ENCODE measurements at places on chromosomes 5 and 9.

DNA sequence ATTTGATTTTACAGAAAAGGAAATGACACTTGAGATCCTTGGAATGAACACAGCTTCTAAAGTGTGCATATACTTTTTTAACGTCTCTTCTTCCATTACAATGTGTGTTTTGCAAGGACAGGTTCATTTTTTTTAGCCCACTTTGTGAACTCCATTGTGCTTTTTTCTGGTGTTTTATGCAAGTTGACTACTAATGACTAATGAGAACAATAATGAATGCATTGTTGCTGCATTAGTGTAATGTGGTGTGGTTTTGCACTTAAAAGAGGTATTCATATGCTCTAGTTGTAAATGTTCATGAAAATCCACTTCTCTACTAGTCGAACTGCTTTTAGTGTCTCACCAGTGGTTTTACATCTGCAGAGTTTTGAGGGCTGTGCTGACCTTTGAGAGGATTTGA lies 93.6 kb downstream of the UHRF2 start:
- DNase-seq: no peak

GRCh38 chr5:109792613-109793012 lies 102.9 kb downstream of the MAN2A1 start:
- no peak for DNase-seq

DNA sequence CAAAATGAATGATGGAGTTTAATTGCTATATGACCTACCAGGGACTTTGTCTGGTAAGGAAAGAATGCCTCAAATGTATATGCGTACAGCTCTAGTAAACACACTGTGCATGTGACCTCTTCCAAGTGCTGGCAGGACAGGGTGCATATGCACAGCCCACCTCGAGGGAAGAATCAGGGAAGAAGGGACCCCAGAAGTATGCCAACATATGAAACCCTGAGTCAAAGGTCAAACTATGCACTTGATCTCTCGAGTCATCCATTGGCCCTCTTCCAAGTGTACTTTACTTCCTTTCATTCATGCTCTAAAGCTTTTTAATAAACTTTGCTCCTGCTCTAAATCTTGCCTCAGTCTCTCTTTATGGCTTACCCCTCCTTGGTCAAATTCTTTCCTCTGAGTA lies 804.6 kb upstream of the COX7C start:
- no peak for DNase-seq

DNA sequence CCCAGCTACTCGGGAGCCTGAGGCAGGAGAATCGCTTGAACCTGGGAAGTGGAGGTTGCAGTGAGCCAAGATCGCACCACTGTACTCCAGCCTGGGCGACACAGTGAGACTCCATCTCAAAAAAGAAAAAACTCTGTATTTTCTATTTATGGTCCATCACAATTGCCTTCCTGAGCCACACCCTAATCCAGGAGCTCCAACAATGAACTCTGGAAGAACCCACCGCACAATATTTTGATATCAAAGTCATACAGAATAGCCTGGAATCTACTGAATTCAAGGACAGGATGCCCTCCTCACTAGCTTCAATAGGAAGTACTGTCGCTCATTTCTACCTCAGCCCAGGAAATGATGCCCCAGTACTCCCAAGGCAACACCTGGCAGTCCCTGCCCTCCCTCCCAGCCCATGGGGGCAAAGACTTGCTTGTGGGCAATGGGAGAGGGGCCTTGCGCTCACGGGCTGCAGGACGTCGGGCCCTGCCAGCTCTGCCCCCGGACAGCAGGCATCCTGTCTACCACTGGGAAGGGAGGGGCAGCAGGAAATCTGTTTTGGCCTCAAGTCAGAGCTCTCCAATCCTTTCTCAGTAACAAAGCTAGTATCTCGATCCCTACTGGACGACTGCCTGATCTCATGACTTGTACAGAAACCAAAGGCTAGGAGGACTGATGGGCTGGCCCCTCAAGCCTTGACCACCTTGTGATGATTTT lies 19.7 kb downstream of the UBAC1 start:
- DNase-seq: no peak

DNA sequence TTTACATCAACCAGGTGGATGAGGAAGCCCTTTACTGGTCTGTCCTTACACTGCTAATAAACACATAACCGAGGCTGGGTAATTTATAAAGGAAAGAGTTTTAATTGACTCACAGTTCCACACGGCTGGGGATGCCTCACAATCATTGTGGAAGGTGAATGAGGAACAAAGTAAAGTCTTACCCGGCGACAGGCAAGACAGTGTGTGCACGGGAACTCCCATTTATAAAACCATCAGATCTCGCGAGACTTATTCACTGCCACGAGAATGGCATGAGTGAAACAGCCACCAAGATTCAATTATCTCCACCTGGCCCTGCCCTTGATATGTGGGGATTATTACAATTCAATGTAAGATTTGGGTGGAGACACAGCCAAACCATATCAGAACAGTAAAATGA lies 67.3 kb upstream of the GRAMD2B start:
- no peak for DNase-seq

DNA sequence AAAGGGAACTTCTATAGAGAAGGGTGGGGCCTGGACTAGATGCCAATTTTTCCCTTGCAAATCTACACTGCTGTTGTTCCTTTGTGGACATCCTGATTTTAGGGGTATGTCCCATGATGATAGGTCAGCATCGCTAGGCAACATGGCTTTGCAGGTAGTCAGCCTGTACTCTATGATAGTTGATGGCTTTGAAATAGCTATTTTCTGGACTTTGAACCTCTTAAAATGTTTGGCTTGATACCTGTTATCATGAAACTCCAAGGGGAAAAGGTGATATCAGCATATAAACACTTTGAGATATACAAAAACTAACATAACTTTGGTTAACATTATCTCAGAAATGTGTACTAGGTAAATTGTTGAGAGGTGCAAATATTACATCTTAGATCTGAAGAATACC lies 533.2 kb downstream of the CTNND2 start:
- DNase-seq: no peak

GRCh38 chr5:116492016-116492623 lies 82.5 kb downstream of the SEMA6A start:
- no peak for DNase-seq

- no peak for DNase-seq
Measured at GRCh38 chr5:176676361-176676824, 29.1 kb downstream of the TSPAN17 start.

GRCh38 chr5:108084105-108084504 lies 297.8 kb downstream of the FBXL17 start:
- DNase-seq: no peak

DNA sequence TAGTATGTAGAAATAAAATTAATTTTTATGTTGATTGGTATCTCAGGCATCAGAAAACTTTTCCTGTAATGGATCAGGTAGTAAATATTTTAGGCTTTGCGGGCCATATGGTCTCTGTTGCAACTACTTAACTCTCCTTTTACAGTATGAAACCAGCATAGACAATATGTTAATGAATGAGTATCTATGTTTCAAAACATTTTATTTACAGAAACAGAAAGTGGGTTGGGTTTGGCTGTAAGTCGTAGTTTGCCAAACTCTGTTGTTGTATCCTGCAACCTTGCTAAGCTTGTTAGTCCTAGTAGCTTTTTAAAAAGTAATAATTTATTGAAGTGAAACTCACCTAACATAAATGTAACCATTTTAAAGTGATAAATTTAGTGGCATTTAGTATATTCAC lies 132.1 kb downstream of the NR3C1 start:
- no peak for DNase-seq

DNA sequence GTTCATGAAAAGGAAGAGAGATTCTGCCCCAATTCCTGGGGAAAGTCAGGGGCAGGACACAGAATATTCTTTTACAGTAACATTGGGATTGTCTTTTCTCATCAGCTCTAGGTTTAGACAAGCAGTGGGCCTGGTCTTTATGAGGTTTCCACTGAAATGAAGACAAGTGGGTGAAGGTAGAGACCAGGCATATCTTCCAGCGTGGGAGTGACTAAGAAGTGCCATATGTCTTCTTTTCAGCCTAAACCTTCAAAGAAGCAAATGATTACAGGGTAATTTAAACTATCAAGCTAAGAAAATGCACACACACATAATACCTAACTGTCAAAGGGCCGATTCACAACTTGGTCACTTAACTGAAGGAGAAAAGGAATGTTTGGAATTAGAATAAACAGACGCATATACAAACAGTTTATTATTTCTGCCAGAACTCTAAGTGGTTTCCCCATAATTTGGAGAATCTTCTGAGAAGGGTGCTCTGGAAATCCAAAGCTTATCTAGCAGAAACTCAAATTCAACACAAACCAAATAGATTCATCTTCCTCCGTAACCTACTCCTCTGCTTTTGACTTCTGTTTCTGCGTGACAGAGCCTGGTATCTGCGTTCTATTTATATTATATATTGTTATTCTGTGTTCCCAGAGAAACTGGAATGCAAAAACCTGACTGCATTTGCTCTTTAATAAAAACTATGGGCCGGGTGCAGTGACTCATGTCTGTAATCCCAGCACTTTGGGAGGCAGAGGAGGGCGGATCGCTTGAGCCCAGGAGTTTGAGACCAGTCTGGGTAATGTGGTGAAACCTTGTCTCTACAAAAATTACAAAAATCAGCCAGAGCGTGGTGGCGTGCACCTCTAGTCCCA lies 22.0 kb upstream of the TEK start:
- no peak for DNase-seq

GRCh38 chr9:137087409-137087925 lies 682 bp downstream of the MAN1B1 start:
- DNase-seq: no peak

DNA sequence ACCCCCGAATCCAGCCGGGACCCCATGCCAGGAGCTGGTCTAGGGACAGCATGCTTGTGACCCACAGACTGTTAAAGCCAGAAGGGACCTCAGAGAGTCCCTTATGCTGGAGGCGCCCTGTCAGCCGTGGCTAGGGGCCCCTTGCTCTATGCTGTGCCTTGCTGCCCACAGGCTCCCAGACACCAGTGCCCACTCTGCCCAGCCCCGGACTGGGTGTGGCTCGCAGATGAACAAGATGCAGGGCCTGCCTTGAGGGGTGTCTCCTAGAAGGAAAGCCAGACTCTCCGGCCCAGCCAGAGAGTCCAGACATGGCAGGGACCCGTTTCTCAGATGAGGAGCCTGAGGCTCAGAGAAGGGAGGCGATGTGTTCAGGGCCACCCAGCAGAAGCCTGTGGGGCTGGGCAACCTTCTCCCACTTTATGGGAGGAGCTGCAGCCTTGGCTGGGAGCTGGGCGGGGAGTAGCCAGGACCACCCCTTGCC lies 85.7 kb downstream of the LMX1B start:
- no peak for DNase-seq
